ENCODE measurements at places on chromosomes 16 and 17.

GRCh38 chr16:11149011-11149616 lies 106.9 kb downstream of the SOCS1 start:
- no peak for DNase-seq

GRCh38 chr17:36001110-36001771 lies at the start of gene CCL15:
Gene CCL15 (minus strand): TSS chr17:36001553. CDS start chr17:36001492, 61 bp downstream.
- no peak for DNase-seq

DNA sequence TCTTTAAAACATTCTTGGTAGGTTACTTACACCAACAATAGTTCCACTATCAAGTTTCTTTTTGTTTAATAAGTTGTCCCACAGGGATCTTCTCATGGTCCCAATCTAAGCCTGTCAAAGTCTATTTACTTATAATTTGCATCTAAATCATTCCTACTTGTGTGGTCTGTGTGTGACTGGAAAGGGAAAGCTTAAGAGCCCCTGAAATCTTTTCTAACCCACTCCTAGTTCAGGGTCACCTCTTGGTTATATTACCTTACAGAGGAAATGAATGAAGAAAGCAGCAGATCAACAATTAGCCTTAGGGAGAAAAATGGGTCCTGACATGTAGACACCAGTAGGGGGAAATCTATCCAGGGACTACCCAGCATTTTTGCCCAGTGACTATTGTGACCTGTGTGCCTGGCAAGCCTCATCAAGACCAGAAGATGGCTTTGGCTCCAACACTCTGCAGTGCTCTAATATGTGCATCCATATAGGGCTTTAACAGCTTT lies 110.4 kb upstream of the HAS3 start:
- no peak for DNase-seq

DNA sequence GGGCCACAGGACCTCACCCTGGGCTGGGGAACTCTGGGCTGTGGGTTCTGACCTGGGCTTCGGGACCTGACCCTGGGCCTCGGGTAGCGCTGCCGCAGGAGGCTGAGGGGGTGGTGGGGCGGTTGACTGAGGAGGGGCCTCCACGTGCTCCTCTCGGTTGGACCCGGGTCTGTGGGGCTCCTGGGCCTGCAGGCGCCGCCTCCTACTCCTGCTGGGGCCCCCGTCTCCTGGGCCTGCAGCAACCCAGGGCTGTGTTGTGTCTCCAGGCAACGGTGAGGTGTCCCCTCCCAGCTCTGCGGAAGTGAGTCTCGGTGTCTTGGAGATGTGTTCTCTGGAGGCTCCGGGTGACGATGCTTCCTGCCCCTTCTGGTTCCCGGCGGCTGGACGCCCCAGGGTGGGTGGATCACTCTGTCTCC lies 41.5 kb upstream of the GNG13 start:
- DNase-seq, result no peak

DNA sequence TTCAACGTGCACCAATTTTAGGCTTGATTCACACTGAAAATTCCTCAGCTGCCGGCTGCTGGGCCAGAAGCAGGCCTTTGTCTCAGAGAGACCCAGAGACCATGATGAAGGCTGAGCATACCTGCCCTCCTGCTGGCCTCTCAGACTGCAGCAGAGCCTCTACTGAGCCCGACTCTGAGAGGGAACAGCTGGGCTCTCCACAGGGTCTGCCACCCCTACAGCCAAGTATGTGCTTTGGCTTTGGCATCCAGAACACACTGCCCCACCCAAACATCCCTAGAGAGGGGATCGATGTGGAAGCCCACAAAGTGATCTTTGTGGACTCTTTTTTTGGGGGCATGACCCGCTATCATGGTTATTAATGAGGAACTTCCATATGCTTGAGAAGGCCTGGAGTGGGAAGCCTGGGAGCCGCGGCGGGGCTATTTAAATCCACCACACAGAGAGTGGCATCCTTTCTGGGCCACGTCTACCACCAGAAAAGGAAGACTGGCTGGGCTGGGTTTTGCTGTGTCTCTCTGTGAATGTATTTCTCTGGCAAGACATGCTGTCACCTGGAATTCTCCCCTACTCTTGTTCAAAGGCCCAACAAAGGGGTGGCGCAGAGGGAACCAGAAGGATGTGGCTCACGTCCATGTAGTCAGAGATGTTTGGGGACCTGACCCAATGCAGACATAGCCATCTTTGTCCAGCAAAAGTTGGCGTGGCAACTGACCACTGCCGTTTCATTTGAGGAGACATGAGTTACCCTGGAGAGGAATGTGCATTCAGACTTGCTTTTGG lies 69.3 kb downstream of the GNAO1 start:
- no peak for DNase-seq

DNA sequence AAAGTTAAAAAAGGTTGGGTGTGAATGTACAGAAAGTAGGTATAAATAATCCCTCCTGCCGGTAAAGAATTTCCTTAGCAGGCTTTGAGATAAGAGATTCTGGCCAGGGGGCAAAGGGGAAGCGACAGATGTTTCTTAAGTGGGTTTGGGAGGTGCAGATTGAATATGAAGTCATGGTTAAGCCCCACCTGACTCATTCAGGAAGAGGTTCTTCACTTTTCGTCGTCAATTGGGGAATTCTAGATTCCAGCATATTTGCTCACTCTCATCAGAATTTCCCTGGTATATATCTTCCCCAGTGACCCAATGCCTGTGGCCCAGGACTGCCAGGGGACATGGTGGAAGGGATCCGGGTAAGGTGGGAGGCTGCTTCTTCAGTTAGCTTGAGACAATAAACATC lies 127.8 kb downstream of the CPPED1 start:
- no peak for DNase-seq

DNA sequence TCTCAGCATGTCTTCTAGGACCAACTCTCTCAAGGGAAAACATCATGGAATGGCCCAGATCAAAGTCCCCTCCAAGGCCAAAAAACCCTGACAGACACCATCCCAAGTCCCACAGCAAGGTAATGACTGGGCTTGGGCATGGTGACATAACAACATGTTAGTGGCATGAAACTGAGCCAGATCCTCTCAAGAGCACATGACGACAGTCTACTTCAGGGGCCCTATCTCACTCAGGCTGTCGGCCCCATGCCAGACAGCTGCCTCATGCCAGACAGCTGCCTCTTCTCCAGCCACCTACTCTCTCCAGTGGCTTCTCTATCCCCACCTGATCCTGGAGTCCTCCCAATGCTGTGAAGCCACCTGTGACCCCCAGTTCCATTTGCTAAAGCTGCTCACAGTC lies 18.4 kb downstream of the HSD11B2 start:
- no peak for DNase-seq

GRCh38 chr17:47162013-47162622 lies 27.0 kb downstream of the CDC27 start:
- DNase-seq, result no peak

DNA sequence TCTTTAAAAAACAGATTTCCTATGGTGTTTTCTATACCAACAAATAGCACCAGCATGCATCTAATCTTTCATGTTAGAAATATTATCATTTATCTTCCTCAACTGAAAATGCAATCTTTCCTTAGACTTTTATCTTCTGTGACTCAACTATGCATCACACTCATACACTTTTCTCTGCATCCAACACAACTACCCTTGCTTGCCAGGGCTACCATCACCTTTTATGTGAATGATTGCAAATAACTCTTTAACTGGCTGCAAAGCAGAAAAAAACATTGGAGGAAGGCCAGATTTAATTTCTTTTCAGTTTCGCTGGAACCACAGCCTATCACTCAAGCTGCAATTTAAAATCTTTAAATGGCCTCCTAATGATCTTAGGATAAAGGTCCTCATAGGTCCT lies 212.9 kb downstream of the CDH8 start:
- no peak for DNase-seq

DNA sequence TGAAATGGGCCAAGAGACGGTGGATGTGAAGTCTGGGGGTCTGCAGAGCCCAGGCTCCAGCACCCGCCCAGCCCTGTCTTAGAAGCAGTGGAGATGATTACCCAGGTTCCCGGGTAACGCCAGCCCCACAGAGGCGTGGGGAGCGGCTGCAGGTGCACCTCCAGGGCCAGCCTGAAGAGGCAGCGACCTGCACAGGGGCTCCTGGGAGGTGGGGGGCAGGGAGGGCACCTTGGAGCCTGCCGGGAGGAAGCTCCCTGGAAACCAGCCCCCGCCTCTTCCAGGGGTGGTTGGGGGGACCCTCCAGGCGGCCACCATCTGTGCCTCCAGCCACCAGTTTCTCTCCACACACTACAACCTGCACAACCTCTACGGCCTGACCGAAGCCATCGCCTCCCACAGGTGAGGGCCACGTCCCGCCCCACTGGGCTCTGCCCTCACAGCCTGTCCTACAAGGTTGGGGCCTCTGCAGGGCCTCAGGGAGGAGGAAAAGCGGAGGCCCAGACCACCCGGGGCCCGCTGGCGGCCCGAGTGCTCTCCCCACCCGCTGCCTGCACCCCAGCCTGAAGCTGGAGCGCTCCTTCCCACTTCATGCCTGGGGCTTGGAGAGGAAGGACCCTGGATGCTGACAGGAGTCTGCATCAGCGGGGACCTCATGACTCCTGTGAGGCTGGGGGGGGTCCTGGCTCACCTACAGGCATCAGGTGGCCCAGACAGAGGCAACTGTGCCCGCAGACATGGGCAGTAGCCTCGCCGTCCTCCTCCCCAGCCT lies 10.5 kb downstream of the GAA start:
- no peak for DNase-seq

DNA sequence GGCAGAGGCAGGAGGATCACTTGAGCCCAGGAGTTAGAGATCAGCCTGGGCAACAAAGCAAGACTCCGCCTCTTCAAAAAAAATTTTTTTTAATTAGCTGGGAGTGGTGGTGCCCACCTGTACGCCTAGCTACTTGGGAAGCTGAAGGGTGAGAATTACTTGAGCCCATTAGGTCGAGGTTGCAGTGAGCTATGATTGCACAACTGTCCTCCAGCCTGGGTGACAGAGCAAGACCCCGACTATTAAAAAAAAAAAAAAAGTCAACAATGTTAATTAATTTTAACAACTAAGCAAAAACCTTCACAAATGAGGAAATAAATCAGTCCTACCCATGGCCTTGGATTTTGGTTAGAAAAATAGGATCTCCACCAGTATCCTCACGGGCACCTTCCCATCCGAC lies 5.4 kb downstream of the DHX58 start:
- DNase-seq, result no peak

DNA sequence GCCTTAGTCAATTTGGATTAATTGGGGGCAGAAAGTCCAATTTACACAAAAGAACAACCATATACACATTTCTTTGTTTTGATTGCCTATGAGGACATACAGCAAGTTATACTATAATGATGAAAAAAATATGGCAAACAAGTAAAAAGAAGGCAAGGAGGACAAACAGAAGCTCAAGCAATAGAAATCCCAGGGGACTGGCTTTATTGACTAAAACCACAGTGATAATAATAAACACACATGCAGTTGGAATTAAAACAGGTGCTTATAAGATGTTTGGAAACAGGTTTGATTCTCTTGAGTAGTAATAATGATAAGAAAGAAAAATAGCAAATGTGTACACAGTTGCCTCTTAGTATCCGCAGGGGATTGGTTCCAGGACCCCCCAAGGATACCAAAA lies 176.4 kb downstream of the SHISA9 start:
- DNase-seq, result no peak

DNA sequence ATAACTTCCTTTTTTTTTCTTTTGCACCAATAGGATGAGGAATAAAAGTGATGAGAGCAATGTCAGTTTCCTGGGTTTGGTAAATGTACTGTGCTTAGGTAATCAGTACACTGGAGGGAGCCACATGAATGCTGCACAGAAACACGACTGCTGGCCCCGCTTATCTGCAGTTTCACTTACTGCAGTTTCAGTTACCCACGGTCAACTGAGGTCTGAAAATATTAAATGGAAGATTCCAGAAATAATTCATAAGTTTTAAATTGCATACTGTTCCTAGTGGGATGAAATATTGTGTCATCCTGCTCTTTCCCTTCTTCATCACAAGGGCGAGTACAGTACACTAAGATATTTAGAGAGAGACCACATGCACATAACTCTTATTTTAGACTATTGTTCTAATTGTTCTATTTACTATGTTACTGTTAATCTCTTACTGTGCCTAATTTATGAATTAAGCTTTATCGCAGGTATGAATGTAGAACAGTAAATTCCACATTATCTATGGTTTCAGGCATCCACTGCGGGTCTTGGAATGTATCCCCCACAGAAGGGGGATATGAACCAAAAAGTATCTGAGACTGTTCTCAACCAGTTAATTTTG lies 6.4 kb upstream of the LGALS3BP start:
- no peak for DNase-seq

DNA sequence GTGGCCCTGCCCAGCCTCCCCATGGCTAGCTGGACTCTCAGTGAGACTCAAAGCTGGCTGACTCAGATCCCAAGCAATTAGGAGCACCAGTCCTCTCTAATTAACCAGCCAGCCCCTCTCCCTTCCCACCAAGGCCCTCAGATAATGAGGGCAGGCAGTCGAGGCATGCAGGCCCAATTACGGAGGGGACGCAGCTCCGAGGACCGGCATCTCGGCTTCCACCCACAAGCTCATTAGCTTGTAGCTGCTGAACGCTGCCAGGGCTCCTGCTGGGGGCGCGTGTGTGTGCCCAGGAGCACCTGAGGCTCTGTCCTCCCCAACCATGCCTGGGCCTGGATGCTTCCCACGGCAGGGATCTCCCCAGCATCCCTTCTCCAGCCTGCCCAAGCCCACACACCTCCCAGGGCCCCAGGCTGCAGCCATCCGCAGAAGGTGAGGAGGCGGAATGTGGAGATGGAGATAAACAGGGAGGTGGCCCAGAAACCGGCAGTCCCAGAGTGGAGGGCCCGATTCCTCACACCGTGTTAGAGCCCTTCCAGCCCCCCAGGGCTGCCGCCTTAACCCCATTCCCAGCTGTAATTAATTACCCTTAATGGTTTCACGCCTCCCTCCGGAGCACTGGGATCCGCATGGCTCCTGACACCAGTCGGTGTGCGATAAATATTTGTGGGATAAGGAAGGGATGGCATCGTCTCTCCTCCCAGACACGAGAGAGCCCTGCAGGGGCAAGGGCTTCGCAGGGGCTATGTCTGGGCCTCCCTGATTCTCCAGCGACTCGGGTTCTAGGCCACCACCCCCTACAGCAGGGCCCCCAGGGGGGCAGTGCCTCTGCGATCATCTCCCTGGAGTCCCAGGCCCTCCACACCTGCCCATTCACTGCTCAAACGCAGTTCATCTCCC lies 42.2 kb downstream of the RPH3AL start:
- DNase-seq, result no peak

GRCh38 chr16:84546669-84547545 lies 42.4 kb upstream of the MEAK7 start:
- DNase-seq, result no peak

DNA sequence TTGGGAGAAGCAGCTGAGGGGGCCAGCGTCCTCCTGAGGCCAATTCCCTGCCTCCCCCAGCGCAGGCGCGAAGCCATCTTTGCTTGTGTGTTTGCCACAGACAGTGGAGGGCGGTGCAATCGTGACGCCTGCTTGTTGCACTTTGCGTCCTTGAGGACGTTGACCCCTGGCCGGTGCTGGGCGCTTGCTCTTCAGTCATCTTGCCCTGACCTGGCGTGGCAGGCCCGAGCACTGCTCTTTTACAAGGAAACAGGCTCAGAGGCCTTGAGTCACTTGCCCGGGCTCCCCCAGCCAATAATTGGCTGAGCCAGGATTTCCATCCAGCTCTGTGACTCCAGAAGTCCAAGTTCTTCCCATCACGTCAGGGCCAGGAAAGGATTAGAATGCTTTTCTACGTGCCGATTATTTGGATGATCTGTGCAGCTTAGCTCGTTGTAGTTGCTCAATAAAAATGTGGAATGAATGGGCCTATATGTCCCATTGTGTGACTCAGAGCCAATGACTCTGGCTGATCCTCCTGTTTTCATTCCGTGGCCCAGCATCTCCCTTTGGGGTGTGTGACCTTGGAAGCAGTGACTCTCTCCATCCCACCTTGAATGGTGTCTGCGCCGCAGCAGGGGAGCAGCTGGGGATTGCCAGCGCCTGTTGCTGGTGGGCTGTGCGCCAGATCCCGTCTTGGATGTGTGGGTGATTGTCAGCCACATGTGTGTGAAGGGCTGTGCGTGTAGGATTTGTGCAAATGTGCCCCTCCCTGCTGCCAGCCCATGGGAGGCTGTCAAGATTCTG lies 214.1 kb downstream of the SEC14L1 start:
- no peak for DNase-seq
